ENCODE measurements at places on chromosomes 16 and 17.

- no peak for DNase-seq
These were observed 3.4 kb upstream of the SLC5A10 start for GRCh38 chr17:18948476-18949006.

- no peak for DNase-seq
These were observed 22.8 kb downstream of the PITPNA start for GRCh38 chr17:1539811-1540210.

- no peak for DNase-seq
These were observed 27.6 kb upstream of the KPNB1 start for GRCh38 chr17:47622180-47622549.

- no peak for DNase-seq
These were observed 26.1 kb downstream of the MAPK8IP3 start for GRCh38 chr16:1732071-1732470.

- DNase-seq: no peak
These were observed 153.9 kb upstream of the ZKSCAN2 start for GRCh38 chr16:25411396-25412081.

DNA sequence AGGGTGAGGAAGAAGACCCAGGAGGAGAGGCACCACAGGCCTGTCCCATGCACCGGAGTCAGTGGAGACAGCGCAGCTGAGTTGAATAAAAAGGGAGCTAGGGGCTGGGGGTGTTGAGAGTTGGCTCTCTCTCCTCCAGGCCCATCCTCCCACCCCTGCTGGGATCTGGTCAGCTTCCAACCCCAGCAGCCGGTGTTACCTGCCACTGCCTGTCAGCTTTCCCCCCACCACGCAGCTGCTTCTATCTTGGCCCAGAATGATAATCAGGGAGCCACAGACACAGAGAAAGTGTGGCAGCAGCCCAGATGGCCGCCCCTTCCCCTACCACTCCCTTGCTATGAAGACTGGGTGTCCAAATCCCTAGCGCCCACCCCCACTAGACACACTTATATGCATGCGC, 120.6 kb upstream of the RPL38 start:
- DNase-seq: no peak

DNA sequence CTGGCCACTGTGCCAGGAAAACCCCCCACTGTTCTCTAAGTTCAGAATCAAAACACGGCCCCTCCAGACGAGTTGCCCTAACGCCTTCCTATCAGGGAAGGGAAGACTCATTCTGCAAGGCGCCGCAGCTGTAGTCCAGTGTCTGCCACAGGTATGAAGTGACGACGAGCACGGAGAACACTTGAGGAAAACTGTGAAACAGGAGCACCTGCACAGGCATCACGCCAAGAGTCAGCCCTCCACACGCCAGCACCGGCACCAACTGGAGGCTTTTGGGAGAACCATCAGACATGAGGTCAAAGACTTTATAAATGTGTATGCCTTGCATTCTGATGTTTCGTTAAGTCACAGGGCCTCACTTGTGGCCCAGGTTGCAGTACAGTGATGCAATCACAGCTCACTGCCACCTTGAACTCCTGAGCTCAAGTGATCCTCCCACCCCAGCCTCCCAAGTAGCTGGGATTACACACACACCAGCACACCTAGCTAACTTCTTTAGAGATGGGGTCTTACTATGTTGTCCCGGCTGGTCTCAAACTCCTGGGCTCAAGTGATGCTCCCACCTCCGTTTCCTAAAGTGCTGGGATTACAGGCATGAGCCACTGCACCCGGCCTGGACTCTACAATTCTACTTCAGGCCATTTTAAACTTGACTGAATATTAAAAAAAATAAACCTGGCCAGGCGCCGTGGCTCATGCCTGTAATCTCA, 22.9 kb downstream of the KLHDC4 start:
- no peak for DNase-seq

DNA sequence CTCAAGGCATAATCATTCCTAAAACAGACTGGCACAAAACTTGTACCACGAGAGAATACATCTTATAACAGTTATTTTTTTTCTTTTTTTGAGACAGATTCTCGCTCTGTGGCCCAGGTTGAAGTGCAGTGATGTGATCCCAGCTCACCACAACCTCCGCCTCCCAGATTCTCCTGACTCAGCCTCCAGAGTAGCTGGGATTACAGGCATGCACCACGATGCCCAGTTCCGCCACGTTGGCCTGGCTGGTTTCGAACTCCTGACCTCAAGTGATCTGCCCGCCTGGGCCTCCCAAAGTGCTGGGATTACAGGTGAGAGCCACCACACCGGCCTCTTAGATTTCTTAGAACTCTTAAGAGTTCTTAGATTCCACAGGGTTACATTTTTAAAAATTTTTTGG, 4.1 kb downstream of the NUFIP2 start:
- no peak for DNase-seq

DNA sequence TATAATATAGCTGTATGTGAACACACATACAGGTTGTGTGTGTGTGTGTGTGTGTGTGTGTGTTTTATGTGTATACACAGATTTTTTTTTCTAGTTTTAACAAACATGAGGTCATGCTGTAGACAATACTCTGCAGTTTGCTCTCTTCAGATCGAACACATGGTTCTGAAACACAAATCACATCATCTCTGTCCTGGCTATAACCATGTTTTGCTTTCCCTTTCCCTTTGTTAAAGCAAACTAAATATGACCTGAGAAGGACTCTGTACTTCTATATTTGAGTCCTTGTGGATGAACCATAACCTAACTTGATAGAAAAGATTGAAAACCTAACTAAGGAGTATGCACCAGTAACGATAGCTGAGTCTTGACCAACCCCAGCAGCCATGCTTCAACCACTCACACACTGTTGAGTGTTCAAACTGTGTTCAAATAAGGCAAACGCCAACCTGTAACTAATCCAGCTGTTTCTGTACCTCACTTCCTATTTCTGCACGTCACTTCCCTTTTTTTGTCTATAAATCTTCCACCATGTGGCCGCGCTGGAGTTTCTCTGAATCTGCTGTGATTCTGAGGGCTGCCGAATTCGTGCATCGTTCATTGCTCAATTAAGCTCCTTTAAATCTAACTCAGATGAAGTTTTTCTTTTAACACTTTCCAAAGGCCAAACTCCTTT, 303.8 kb downstream of the HS3ST3B1 start:
- DNase-seq: no peak

DNA sequence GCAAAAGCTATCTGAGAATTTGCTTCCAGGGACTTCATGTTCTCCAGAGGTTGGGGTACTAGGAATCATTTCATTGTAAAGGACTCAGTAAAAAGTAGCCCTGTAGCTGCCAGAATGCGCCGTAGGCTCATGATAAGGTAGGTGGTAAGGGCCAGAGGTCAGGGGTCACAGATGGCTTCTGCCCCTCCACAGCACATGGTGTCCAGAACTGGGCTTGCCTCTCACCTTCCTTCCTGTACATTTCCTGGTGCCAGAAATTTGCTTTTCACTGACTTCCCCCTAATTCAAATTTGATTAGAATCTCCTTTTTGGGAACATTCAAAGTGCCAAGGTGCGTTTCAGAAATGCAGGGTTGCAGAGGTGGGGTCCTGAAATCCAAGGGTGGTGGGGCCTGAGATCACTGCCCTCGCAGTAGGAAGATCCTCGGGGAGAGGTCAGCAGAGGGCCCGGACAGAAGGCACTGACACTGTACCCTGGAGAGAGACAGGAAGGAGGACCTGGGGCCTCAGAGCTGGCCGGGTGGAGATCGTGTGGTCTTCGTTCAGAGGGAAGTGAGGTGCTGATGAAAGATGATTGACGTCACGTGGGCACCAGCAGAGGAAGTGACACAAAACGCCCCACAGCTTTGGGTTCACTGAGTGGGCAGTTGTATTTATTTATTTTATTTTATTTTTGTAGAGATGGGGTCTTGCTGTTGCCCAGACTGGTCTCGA, 25.5 kb upstream of the METRNL start:
- DNase-seq: no peak

All from omental fat pad (tissue), 4 donors.